ENCODE measurements at places on chromosomes 6 and 20.
A peak's percentile ranks its signal among the peaks of the same experiment; 100 is the strongest.

DNA sequence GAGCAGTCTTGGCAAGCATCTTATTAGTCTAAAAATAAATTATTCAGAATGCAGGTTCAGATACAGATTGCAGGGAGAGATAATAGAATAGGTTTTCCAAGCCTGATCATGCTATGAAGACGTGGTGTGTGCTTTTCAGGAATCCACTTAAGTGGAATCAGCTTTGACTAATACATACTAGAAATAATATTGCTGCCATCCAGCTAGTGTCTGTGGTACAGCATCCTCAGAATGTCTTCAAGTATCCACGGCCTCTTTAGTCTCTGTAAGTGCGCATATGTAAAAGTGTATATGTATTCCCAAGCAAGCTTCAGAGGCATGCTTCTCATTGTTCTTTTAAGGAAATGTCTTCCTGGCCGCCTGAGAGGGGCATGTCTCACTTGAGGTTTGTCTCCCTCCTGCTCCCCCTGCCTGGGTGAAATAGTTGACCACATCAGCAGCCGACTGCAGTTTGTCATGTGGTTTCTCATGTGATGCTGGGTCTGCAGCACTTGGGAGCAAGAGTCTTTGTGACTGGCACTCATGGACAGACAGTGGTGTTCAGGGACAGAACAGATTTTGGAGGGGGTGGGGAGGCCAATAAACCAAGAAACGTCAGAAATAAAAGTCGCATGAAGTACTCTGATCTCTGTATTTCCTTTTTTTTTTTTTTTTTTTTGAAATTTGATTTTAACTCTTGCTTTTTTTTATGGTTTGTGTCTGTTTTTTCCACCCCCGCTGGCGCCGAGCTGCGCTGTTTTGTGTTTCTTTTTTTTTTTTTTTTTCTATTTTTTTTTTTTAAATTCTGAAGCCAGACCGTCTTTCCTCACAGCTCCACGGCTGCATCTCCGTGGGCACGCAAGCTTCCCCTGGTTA lies 150.8 kb downstream of the PRL start:
- DNase-seq, result no peak

DNA sequence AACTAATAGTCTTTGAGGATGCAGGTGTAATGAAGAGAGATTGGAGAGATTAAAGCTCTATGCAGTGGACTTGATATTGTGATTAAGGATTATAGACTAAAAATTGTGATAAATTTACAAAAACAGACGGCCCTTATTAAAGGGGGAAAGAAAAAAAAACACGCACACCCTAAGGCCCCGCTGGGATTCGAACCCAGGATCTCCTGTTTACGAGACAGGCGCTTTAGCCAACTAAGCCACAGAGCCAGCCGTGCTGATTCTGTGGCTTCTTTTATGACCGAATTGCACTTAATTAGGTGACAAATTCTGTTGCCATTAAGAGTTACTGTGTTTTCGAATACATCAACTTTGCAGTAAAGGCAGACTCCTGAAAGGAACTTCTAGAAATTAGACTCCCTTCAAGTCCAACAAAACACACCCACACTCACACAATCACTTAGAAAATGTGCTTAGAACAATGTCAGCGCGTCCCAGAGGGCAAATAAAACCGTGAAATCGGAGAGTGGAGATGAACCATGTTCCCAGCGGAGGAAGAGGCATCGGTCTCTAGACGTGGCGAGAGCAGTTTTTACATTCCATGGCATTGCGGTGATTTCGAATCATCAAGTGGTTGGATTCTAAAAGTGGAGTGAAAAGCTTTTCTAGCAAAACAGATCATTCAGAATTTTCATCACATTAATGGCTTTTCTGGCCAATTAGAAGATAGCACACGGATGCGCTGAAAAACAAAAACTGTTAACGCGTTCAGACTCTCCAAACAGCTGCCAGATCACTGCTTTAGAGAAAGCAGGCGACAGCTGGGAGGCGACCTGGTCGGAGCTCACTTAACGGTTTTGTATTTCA lies 122.6 kb downstream of the GPX5 start:
- peak; percentile 91 for DNase-seq

DNA sequence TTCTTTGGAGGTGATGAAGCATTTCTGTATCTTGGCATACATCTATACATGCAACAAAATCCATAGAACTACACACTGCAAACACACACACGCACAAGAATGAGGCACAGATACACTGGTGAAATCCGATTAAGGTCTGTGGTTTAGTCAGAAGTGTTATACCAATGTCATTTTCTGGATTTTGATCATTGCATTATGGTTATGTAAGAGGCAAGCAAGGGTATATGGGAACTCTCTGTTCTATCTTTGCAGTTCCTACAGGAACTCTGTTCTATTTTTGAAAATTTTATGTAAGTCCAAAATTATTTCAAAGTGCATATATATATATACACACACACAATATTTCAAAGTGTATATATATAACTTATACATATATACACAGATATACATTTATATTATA lies 101.7 kb downstream of the SYNDIG1 start:
- DNase-seq, result no peak

- no peak for DNase-seq
Measured at GRCh38 chr6:53811746-53812145, 16.9 kb downstream of the LRRC1 start.

DNA sequence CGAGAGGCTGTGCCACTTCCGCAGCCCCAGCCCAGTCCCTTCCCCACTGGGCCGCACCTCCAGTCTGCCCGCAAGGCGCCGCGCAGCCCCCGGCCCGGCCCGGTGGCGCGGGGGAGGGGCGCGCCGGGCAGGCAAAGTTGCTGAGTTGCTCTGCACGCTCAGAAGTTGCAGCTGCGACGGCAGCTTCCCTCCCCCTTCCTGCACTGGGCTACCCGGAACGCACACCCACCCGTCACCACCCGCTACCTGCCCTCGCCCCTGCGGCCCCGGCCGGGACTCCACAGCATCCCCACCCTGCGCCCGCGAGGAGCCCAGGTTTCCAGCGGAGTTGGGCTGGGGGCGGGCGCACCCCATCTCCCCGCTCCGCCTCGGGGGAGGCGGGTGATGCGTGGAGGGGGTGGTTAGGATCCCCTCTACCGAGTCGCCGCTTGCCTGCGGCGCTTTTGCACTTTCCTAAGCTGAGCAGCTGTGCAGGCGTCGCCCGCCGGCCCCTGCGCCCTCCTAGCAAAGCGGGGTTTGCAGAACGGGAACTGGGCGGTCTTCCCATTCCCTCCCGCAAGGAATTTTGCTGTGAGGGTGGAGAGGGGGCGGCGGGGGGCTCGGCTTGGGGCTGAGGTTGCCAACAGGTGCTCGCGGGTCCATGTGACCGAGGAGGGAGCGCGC lies 55.9 kb upstream of the RREB1 start:
- DNase-seq, result peak; percentile 83

DNA sequence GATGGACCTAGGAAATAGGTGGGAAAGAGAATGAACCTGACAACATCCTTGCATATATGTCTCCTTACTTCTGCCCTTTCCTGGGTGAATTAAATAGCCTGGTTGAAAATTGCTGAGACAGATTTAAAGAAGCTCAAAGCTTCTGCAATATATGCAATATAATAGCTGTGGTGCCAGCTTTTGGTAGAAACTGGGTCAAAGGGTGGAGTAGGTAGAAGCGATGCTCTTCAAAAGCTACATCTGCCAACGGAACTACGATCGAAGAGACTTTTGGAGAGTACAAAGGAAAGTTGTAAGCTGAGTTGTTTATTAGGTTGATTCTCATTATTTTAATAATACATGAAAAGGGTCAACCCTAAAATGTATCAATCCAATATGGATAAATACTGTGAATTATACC lies 22.8 kb upstream of the TTK start:
- DNase-seq, result no peak

DNA sequence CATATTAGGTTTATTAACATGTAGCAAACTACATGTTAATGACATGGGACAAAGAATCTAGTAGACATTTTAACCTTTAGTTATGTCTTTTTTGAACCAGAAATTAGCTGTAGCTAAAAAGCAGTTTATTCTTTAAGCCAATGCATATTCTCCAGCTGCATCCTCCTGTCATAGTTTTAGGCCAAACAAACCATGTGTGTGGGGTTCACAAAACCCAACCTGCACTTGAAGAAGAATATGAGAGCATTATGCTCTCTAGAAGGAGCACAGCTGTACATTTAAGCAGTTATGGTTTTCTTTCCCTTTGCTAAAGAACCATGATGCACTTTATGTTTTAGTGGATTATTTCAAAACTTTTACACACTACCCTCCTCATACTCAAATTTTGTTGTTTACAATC lies 46.2 kb downstream of the AKIRIN2 start:
- DNase-seq, result no peak

GRCh38 chr20:51687108-51687507 lies 81.1 kb downstream of the ATP9A start:
- DNase-seq, result no peak

- no peak for DNase-seq
Measured at GRCh38 chr20:57804470-57805250, 94.8 kb upstream of the PMEPA1 start.
